NCI-H446 (cell line): ENCODE measurements at places on chromosomes 5 and 9.

DNA sequence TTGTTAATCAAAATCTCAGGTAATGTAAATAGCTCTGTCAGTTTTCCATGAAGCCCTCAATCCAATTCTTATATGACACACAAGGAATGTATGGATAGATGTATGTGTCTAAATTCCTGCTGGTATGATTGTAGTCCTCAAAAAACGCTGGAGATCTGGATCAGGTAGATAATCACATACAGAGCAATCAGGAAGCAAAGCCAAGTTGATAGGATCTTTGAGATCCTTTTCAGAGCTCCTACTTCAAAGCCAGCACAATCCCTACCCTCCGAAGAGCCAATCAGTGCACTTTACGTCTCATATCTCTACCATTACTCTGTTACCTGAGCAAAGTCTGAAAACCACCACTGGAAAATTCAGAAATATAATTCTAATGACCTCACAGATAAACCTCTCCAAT, 27.4 kb downstream of the TYRP1 start:
- no peak for DNase-seq

DNA sequence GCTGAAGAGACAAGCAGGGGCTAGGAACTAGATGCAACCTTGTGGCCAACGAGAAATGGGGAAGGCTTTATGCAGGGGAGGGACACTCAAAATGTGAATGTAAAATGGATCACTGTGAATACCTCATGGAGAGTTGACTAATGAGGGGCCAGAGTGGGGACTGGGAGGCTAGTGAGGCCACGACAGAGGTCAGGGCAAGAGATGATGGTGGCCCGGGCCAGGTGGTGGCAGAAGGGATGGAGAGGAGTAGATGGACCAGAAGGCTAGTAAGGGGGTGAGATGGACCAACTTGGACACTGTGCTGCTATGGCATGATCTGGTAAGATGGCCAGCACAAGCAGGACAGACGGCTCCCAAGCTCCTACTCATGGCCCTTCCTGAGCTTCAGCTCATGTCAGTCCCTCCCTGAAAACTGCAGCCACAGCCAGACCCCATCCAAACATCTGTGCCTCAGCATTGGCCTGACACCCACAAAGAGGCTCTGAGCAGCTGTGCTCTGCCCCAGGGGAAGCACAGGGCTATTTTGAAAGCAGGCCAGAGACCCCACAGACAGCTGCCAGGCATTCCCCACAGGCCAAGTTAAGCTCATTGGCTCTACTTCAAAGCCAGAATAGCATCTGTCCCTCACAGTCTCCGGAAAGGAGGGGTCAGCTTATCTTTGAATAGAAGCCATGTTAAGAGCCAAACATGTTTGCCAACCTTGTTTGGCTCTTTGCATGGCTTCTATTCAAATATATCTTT, 22.1 kb downstream of the P4HA2 start:
- peak; percentile 69 for DNase-seq

- no peak for DNase-seq
These were observed at the start of gene CLIC3 for GRCh38 chr9:136996361-136997292. Gene CLIC3 (minus strand): TSS chr9:136996568. CDS start chr9:136996543, 25 bp downstream.

GRCh38 chr9:1216532-1216931, 166.4 kb downstream of the DMRT2 start:
- no peak for DNase-seq

DNA sequence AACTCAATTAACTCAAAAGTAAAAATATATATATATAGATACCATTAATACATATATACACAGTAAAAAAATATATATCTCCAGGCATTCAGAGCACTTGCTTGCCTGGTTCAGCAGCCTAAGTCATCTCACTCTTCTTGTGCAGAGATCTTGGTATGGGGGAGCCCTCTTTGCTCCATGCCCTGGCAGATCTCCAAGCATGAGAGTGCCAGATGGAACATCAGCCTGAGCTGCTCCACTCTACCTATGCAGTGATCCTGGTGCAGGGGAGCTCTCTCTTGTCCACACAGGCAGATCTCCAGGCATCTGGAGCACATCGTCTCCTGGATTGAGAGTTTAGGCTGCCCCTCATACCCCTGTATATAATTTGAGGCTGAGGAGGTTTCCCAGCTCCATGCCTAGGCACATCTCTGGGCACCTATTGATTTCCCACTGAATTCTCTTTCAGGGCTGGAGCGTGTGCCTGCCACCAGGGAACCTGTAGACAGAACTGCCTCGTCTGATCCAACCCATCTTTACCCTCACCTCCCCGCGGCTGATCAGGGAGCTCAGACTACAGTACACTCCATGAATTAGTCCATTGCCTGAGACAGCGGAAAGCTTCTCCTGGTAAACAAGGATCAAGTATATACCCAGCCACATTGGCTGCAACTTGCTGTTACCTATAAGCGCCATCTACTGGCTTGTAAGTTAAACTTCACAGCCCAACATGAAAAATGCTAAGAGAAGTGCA, 342.4 kb upstream of the GRIA1 start:
- peak; percentile 51 for DNase-seq

- no peak for DNase-seq
These were observed 102.9 kb downstream of the LIFR start for GRCh38 chr5:38453506-38453905.

- DNase-seq: no peak
These were observed 251.6 kb downstream of the GRIA1 start for GRCh38 chr5:153742060-153742459.

DNA sequence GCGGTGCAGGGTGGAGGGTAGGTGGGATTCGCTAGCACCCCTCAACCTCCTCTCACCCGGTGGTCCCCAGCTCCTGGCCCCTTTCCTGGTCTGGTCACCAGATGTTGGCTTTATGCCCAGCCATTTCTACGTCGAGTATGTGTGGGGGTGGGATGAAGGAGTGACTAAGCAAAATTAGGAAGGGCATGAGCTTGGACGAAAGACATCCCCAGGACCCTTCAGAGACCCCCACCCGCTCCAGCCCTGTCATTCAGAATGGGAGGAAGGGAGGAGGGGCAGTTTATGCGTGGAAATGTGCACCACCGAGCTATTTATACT, 742 bp downstream of the BHMT2 start:
- no peak for DNase-seq
